Progenitor cell of endocrine pancreas (in vitro differentiated cells): ENCODE measurements at places on chromosomes 6 and 20. TPM values are rescaled to one million over a fixed set of nuclear protein-coding genes. Genes with fewer than 3 reads are reported as not detected.

- no peak overlapping the region for H3K27ac ChIP-seq
- no peaks in the 10 kb centered on the region for H3K27me3 ChIP-seq
- H3K4me3 ChIP-seq, result no peak overlapping the region
Measured at GRCh38 chr6:101069191-101069795, 188.2 kb upstream of the ASCC3 start.

Gene NKX2-2
- 15.5 and 16.1 TPM in 2 replicates for total RNA-seq

Gene RIN2
- 36.0 and 36.1 TPM in 2 replicates for total RNA-seq

DNA sequence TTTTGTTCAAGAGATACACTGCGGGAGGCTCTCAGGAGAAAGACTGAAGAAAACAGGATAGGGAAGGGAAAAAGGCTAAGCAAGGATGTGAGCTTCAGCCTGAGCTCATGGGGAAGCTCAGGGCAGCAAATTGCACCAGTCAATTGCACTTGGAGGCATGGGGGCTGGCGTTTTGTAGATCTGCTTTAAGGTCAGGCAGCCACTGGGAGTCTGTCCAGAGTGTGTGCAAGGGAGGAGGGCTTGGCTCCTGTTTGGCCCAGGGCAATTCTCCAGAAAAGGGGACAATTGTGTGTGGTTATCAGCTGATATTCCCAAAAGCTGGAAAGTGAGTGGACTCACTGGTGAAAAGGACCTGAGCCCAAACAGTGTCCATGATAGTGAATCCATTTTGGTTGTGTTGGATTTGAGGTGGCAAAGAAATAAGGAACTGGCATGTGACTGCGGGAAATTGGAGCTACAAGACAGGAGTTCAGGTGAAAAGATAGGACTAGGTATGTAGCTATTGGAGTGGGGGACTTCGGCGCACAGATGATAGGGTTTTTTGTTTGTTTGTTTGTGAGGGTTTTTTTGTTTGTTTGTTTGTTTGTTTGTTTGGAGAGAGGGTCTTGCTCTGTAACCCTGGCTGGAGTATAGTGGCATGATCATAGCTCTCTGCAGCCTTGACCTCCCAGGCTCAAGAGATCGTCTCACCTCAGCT lies 22.3 kb upstream of the IER3 start:
- H3K36me3 ChIP-seq, result no peaks in the 10 kb centered on the region
- no peak overlapping the region for H3K4me3 ChIP-seq
- H3K27ac ChIP-seq, result peak overlapping the region; percentile 71
- H3K4me1 ChIP-seq, result peaks cover 46% of the 10 kb centered on the region

DNA sequence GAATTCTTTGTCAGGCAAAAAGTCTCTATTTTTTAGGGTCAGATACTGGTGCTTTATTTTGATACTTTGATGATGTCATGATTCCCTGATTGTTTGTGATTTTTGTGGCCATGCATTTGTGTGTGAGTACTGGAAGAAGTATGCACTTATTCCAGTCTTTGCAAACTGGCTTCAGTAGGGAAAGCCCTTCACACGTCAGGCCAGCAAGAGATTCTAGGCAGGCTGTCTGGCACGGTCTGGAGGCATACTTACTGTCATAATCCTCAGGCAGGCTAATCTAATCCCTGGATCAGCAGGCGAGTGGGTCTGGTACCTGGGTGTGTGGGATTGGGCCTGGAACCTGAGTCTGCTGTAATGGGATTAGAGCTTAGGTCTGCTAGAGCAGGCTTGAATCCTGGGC lies 391.8 kb upstream of the MMS22L start:
- H3K4me1 ChIP-seq, result no peaks in the 10 kb centered on the region
- no peaks in the 10 kb centered on the region for H3K36me3 ChIP-seq
- no peak for DNase-seq
- no peaks in the 10 kb centered on the region for H3K27me3 ChIP-seq
- no peak overlapping the region for H3K4me3 ChIP-seq
- H3K27ac ChIP-seq, result no peak overlapping the region

Gene EPB41L2
- 61.6 and 62.7 TPM in 2 replicates for total RNA-seq

Gene TSPO2
- total RNA-seq, result not detected in 2 replicates
